Regular cardiac myocyte (primary cell): ENCODE measurements at places on chromosomes 5 and 9. TPM values are rescaled to one million over a fixed set of nuclear protein-coding genes. Genes with fewer than 3 reads are reported as not detected.

Gene SLCO6A1
- not detected in 2 replicates for total RNA-seq

Gene PCDHB3
- 0.19 and 3.9 TPM in 2 replicates for total RNA-seq

Gene KLHL3
- 2.9 and 3.1 TPM in 2 replicates for total RNA-seq

Gene EMB
- total RNA-seq: 13.5 and 15.9 TPM in 2 replicates

Gene WWC1
- 5.9 and 7.7 TPM in 2 replicates for total RNA-seq

Gene CDC25C
- 1.1 and 9.0 TPM in 2 replicates for total RNA-seq

Gene ABCA1
- total RNA-seq: 73.2 and 107 TPM in 2 replicates

Gene NTRK2
- total RNA-seq: 2.3 and 2.8 TPM in 2 replicates

Gene DAB2IP
- total RNA-seq: 6.1 and 20.6 TPM in 2 replicates

Gene MED22
- 13.5 and 15.1 TPM in 2 replicates for total RNA-seq

Gene FOXD4
- total RNA-seq: 0.19 and 0.56 TPM in 2 replicates

Gene FGF1
- 9.6 and 10.5 TPM in 2 replicates for total RNA-seq

Gene IFNA2
- not detected in 2 replicates for total RNA-seq

Gene NANS
- 64.0 and 164 TPM in 2 replicates for total RNA-seq

Gene FAM153A
- 0.56 TPM in 1 of 2 replicates, not detected in the other for total RNA-seq

Gene MTREX
- 151 and 181 TPM in 2 replicates for total RNA-seq

Gene TMEM171
- 5.6 and 9.0 TPM in 2 replicates for total RNA-seq

Gene ZDHHC11B
- total RNA-seq: under 0.01 TPM in 1 of 2 replicates, not detected in the other

Gene RFX3
- total RNA-seq: 2.7 and 2.8 TPM in 2 replicates

Gene CDH6
- total RNA-seq: 125 and 140 TPM in 2 replicates

Gene SH3RF2
- 1.5 and 9.6 TPM in 2 replicates for total RNA-seq

Gene ACSL6
- total RNA-seq: under 0.01 TPM in 1 of 2 replicates, not detected in the other

Gene FBP2
- not detected in 2 replicates for total RNA-seq

Gene FAM114A2
- 39.5 and 50.8 TPM in 2 replicates for total RNA-seq

Gene COL23A1
- under 0.01 and 0.28 TPM in 2 replicates for total RNA-seq

Gene ANKRD20A1
- under 0.01 and 0.28 TPM in 2 replicates for total RNA-seq

Gene ARRDC3
- total RNA-seq: 122 and 425 TPM in 2 replicates

Gene LCN10
- total RNA-seq: not detected in 2 replicates

Gene MAMDC2
- total RNA-seq: 3.1 and 3.3 TPM in 2 replicates

Gene IRX2
- total RNA-seq: 0.38 and 0.56 TPM in 2 replicates

Gene CARTPT
- total RNA-seq: not detected in 2 replicates

Gene TLX3
- total RNA-seq: not detected in 2 replicates

Gene CDKN2B-AS1
- total RNA-seq: 1.5 and 3.7 TPM in 2 replicates

Gene INSL4
- total RNA-seq: not detected in 2 replicates

Gene SHOC1
- under 0.01 TPM in 2 replicates for total RNA-seq

Gene TLE4
- 10.7 and 15.0 TPM in 2 replicates for total RNA-seq

Gene GFRA3
- total RNA-seq: not detected in 2 replicates

Gene PROB1
- total RNA-seq: 1.1 and 1.2 TPM in 2 replicates

Gene SNX24
- 19.0 and 22.6 TPM in 2 replicates for total RNA-seq

Gene ZNF462
- total RNA-seq: 8.6 and 13.2 TPM in 2 replicates

Gene PCDHGC4
- 0.77 and 1.1 TPM in 2 replicates for total RNA-seq

Gene GMCL2
- not detected in 2 replicates for total RNA-seq

Gene SCGB3A1
- not detected in 2 replicates for total RNA-seq

Gene AQP7
- total RNA-seq: 0.19 TPM in 1 of 2 replicates, not detected in the other

Gene SPINK13
- total RNA-seq: not detected in 2 replicates

Gene PCDHGB4
- total RNA-seq: 9.6 and 22.0 TPM in 2 replicates

Gene RAB3C
- total RNA-seq: not detected in 2 replicates

Gene ENTPD2
- not detected in 2 replicates for total RNA-seq

Gene CDKN2A
- total RNA-seq: 8.6 and 17.8 TPM in 2 replicates

Gene SLC6A18
- total RNA-seq: not detected in 2 replicates

Gene LCN1
- total RNA-seq: under 0.01 TPM in 1 of 2 replicates, not detected in the other

Gene SLC34A3
- total RNA-seq: not detected in 2 replicates

Gene HTR1A
- not detected in 2 replicates for total RNA-seq
